ENCODE measurements at places on chromosomes 13 and 19. TPM values are rescaled to one million over a fixed set of nuclear protein-coding genes. Genes with fewer than 3 reads are reported as not detected.

DNA sequence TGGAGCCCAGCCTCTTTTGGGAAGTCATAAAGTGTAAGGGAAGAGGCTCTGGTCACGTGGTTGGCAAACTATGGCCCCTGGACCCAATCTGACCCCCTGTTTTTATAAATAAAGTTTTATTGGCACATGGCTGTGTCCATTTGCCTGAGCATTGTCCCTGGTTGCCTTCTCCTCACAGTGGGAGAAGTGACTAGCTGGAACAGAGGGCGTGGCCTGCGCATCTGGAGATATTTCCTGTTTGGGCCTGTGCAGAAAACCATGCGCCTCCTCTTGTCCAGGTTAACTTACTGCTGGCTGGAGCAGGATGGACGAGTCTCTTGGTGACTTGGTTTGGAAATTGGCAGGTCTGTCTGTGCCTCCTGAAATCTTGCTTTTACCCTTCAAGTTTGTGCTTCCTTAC, 48.3 kb downstream of the KDM4B start:
- no peak for DNase-seq

DNA sequence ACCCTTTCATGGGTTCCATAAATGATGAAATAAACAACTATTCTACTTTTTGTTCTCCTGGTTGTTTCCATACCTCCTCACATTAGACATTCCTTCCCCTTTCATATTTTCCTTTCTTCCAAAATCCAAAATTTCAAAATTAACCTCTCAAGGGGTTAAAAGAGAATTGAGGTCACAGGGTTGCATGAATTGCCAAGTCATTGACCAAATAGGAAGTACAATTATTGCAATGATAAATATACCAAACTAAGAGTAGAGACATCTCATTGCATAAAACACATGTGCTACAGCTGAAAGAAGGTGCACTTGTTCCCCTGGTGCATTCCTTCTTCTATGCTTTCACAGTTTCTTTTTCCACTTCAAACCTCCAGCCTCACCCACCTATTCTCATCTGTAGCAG, 136.1 kb downstream of the KCTD12 start:
- DNase-seq, result no peak

DNA sequence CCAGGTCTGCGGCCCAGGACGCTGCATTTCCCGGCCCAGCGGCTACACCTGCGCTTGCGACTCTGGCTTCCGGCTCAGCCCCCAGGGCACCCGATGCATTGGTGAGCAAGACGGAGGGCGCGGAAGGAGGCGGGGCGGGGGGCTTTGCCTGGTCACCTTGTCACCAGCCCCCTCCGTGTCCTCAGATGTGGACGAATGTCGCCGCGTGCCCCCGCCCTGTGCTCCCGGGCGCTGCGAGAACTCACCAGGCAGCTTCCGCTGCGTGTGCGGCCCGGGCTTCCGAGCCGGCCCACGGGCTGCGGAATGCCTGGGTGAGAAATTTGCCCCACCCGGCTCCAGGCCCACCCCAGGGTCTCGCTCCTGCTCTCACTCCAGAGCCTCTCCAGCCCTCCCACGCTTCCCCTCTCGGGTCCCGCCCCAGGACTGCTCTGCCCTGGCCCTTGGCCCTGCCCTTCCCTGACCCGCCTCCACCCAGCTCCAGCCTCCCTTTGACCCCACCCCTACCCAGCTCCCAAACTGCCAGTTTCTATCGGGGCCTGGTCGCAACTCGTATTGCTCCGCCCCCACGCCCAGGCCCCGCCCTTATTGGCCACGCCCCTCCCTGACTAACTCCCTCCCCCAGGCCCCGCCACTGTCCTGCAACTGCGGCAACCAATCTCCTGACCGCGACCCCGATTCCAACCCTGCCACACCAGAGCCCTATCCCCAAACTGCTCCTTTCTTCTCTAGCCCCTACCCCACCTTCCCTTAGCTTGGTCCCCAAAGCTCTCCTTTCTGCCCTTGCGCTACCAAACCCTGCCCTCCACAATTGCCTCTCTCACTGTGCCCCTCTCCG, 8.6 kb downstream of the LTBP4 start:
- DNase-seq, result peak; percentile 93

DNA sequence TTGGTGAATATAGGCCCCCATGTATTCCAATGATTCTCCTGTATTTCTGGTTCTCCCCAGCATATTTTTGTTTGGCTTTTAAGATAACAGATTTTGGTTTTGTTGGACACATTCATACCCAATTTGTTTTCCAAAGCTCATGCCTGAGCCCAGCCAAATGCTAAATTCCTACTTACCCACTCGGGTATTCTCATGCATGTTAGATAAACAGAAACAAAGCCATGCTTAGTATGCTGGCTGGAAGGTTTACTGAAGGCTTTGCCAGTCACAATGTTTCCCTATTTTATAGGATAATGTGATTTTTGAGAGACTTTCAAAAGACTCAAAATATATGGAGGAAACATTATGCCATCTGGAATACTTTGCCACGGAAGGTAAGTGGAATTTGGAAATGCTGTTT, 206.8 kb downstream of the ATP8A2 start:
- no peak for DNase-seq

DNA sequence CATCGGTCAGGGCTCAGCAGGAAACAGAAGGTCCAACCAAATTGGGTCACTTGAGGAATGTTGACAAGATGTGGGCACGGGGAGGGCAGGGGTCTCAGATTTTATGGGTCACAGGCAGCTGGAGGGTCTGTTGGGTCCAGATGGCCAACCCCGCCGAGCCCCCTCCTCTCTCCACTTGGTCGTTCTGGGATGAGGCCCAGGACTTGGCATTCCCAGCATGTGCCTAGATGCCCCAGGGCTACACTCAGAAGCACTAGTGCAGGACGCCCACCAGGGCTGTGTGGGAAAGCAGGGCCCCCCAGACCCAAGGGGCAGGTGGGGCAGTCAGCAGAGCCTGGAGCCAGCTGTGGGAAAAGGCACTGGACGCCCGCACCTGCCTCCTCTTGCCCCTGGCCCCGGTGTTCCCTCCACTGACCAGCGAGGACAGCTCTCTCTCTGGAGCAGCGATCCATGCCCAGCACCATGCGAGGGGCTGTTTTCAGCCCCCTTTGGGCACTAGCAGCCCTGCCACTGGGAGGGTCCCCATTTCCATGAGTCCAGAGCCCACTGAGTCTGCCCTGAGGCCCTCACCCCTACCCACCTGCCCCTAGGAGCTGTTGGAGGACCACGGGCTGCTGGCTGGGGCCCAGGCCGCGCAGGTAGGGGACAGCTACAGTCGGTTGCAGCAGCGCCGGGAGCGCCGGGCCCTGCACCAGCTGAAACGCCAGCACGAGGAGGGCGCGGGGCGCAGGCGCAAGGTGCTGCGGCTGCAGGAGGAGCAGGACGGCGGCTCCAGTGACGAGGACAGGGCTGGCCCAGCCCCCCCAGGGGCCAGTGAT, 26.0 kb downstream of the DHX34 start:
- no peak for DNase-seq

DNA sequence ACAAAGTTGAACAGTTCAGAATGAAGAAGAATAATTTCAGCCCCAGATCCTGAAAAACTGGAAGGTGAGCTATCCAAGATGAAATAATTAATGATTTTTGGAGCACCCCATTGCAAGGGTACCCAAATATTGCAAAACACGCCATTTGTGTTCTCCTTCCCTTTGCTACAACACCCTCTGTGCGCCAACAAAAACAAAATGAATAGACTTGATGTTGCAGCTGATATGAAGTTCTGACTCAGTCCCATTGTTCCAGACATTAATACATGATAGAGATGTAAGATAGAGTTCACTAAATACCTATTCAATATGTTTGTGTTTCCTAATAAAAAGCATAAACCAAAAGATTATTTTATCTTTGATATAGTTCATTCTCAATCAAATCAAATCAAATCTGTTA, 287.5 kb upstream of the SOX21 start:
- DNase-seq, result no peak

DNA sequence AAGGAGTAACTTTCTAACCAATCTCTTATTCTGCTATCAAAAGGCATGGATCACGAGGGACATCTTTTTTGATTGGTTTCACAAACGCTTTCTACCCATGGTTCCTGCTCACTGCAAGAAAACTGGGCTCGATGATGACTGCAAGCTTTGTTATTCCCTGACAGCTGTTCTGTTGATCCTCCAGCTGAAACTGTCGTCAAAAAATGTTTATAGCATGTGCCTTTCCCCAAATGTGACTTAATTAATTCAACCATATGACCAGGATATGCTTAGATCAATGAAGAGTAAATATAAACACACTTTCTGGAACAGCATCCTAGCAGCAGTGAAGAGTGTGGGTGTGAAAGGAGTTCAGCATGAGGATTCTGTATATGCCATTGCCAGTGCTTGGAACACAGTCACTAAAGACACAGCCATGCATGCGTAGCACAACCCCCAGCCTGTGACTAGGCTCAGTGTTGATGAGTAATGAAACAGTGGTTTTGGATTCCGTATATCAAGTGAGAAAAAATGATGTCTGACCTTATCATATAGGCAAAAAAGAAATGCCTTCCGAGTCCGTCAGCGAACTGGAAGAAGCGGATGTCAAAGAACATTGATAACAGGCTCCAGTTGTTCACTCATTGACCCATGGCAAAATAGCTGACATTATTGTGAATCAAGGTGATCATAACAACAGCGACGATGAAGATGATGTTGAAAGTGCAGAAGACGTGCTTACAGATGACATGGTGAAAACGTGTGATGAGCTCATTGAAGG, 347.4 kb downstream of the FGF9 start:
- no peak for DNase-seq

- no peak for DNase-seq
Observed at GRCh38 chr19:1105008-1105872, 1.4 kb downstream of the GPX4 start.

- no peak for DNase-seq
Observed at GRCh38 chr13:84994582-84994981, 804.6 kb downstream of the SLITRK6 start.

- no peak for DNase-seq
Observed at GRCh38 chr13:82294226-82294625, 1588.0 kb downstream of the SLITRK1 start.

DNA sequence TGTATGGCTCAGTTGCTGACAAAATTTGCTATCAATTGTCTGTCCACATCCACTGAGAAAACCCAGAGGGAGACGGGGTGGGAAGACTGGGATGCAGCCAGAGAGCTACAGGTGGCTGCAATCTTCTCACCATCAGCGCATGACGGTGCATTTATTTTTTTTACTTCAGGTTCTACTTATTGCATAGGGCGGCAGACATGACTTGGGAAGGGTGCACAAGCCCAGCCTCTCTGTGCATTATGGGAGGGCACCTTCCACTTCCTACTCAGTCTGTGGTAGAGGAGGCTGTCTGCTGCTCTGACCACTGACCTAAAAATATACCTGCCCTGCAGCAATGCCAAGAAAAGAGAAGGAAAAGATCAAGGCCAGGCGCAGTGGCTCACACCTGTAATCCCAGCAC, 73.1 kb downstream of the ABCC4 start:
- no peak for DNase-seq

- no peak for DNase-seq
Observed at GRCh38 chr13:93472814-93473296, 246.2 kb downstream of the GPC6 start.

- DNase-seq, result no peak
Observed at GRCh38 chr13:79191501-79191900, 214.6 kb downstream of the RBM26 start.

DNA sequence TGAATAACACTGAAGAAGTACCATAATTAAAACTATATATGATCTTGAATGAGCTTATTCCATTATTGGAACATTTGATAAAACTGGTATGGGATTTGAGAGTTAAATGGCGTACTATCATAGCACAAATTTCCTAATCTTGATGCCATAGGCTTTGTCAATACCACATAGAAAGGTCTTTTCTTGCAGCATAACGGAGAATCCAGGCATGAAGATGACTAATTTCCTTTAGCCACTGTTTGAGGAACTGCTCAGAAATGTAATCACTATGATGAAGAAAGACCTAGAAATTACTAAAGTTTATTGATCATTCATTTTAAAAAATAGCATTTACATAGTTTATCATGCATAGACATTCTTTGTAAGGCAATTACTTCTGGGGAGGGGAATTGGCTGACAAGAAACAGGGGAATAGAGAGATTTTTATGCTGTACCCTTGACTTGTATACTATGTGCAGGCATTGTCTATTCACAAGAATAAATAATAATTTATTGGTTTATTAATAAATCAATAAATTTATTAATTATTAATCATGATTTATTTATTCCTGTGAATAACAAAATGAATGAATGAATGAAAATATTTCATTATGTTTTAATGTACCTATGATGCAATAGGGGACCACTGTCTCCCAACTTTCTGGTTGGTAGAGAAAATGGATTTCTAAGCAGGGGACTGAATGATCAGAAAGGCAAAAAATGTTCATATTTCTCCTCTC, 2676.6 kb downstream of the PCDH9 start:
- DNase-seq, result no peak

- no peak for DNase-seq
Observed at GRCh38 chr19:14840206-14840605, 5.2 kb upstream of the OR7A5 start.

DNA sequence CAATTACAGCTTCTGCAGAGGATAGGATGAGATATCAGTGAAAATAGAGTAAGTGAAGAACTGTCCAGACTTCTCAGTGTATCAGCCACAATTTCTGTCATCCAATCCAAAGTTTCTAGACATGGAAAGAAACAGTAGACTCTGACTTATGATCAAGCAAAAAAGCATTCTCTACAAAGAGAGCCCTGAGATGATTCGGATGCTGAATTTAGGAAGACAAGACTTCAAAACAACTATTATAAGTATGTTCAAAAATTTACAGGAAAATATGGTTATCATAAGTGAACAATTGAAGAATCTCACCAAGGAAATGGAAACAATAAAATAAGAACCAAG, 238.2 kb upstream of the IRS2 start:
- no peak for DNase-seq

Gene SIGLEC10
- total RNA-seq, result 4.0 TPM

Gene PLPPR2
- 37.4 TPM for total RNA-seq

Gene MEDAG
- 146 TPM for total RNA-seq

Gene ARHGAP45
- total RNA-seq, result 38.6 TPM

Gene PSG3
- not detected for total RNA-seq

Gene C5AR2
- total RNA-seq, result 8.0 TPM

Gene ELSPBP1
- not detected for total RNA-seq

Gene FFAR1
- not detected for total RNA-seq

All from aorta (tissue), 5 donors.